ENCODE measurements at places on chromosomes 1 and 21.
A peak's percentile ranks its signal among the peaks of the same experiment; 100 is the strongest.

DNA sequence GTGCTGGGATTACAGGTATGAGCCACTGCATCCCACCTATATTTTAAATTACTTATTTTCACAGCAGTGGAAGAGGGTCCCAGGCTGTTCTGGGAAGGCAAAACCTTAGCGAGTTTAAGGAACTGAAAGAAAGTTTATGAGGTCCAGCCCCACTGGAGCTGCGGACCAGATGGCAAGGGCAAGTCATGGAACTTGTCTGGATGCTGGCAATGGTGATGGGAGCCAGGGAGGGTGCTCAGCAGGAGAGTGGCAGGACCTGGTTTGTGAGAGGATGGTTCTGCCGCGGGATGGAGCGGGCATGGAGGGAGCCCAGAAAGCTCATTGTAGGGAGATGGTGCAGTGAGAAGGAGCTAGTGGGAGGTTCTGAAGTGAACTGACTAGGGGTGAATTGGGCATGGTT lies 50.6 kb upstream of the SLC45A1 start:
- DNase-seq: no peak

DNA sequence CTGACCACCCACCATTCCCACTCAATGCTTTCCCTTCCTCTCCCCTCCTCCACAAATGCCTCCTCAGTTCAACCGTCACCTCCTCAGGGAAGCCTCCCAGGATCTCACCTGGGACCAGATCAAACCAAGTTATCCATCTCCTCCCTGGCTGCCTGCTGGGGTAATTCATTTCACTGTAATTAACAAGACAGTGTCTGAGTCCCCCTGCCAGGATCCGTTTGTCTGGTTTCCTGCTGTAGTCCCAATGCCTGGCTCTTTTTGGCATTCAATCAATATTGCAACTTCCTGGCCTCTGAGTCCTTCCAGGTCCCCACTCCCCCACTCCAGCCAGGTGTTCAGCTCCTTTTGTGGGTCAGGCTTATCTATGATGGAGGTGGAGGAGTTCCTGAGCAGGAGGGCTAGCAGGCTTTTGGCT lies 687.7 kb downstream of the PTPRU start:
- no peak for DNase-seq

- DNase-seq: no peak
Measured at GRCh38 chr1:168223261-168223660, 2.5 kb upstream of the SFT2D2 start.

DNA sequence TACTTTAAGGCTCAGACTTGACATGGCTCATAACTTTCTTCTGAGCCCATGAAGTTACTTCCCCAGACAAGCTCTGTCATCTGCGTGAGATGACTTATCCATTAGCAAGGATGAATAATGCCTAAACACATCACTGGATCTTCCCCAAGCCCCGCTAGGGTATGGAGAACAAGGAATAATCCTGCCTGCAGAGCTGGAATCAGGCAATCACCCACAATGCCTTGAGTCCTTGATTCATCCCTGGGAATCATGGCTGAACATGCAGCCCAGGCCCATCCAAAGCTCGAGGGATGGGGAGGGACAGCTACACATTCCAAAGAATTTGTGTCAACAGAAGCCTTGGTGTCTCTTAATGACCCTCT lies 131.7 kb downstream of the PSMG1 start:
- DNase-seq: no peak

DNA sequence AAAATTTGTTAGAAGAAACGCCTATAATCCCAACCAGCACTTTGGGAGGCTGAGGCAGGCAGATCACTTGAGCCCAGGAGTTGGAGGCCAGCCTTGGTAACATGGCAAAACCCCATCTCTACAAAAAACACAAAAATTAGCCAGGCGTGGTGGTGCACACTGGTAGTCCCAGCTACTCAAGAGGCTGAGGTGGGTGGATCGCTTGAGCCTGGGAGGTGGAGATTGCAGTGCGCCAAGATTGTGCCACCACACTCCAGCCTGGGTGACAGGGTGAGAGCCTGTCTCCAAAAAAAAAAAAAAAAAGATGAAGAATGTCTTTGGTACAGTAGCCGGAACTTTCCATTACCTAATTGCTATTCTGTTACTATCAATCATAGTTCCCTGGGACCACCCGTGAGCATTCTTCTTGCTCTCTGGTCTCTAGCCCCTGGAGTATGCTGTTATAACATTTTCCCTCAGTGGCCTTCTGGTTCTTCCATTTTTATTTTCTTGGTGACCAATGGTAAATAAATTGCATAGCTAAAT lies 43.4 kb downstream of the WASF2 start:
- DNase-seq: no peak

- no peak for DNase-seq
Measured at GRCh38 chr1:207155028-207155427, 51.0 kb downstream of the C4BPA start.

GRCh38 chr1:100791586-100791985 lies 72.0 kb downstream of the VCAM1 start:
- DNase-seq: no peak

DNA sequence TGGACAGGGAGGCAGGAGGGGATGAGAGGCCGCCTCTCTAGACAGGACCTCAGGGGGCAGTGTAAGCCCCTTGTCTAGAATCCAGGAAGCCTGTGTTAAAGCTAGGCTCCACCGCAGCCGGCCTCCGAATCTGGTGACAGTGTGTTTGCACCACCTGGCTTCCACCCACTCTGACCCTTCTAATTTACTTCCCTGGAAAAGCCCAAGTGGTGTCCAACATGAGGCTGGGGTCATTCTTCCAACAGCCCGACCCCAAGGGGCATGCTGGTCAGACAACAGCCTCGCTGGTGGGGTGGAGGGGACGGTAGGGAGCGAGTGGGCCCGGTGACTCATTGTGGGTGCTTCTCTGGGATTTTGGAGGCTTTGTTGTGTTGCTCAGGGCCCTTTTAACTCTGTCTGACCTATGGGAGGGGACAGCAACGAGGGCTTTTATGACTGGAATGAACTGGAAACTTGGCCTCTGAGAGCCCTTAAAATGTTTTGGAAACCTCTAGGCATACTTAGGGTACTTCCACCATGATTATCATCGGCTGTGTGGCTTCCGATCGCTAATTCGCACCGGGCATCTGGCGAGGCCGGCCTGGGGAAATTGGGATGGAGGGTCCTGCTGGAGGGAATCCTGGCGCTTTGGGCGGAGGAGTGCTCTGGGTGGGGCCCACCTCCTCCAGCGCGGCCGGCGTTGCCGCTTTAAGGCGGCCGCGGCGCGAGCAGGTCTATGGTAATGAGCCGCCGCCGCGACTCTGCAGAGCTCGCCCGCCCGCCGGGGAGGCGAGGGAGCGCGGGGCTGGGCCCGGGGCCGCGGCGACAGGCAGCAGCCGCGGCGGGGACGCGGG lies at the start of gene CELSR2:
Gene CELSR2, plus strand, starts transcription at position 743 of the 833 bp plus-strand sequence. CDS start 541 bp downstream, outside the sequence.
- DNase-seq: peak; percentile 40

GRCh38 chr1:183632114-183632513 lies 3.5 kb downstream of the ARPC5 start:
- DNase-seq: no peak

- no peak for DNase-seq
Measured at GRCh38 chr1:115286431-115287205, 51.4 kb downstream of the NGF start.

DNA sequence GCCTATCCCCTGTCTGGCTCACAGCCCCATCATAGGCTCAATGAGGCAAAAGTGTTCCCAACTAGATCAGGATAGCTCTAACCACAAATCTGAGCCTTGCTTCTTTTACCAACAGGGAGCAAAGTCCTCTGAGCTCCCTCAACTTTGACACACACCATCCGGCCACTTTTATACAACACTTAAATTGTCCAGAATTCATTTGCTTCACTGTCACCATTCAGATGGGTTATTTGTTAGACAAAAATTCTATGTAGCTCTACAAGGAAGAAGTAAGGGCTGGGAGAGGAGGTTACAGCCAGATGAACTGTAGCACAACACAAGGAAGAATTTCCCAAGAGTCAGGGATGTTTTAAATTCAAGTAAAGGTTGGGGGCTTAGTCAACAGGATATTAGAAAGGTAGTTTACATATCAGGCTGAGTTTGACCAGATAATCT lies 50.8 kb downstream of the TGFBR3 start:
- no peak for DNase-seq

GRCh38 chr1:113042285-113043143 lies 30.5 kb upstream of the LRIG2 start:
- DNase-seq: no peak

DNA sequence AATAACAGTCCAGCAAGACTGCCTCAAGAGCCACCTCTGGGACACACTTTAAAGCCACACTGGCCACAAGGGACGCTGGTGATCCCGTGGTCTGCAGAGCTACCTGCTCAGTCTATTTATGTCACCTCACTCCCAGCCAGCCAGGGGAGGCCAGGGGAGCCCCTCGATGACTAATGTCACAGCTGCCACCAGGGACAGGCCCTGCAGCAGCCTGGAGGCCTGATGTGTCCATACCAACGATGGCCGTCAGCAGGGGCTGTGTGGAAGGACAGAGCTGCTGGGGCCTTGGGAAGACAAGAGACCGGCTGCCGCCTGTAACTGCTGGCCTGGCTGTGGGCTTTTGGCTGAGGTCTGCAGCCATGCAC lies 71.0 kb downstream of the SIK1 start:
- no peak for DNase-seq

DNA sequence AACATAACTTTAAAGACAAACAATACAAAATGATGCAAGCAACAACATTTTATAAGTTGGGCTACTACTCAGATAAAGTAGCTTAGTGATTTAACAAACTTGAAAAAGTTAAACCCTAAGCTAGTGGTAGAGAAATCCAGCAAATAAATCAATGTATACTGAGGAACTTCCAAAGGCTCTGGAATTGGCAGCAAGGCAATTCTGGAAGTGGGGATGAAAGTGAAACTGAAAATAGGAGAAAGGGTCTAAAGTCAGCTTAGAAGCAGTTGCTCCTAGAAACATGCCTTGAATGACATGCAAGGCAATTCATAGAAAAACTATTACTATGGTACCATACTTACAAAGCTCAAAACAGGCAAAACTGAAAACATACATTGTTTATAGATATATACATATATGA lies 90.0 kb upstream of the CAMK1G start:
- DNase-seq: no peak

DNA sequence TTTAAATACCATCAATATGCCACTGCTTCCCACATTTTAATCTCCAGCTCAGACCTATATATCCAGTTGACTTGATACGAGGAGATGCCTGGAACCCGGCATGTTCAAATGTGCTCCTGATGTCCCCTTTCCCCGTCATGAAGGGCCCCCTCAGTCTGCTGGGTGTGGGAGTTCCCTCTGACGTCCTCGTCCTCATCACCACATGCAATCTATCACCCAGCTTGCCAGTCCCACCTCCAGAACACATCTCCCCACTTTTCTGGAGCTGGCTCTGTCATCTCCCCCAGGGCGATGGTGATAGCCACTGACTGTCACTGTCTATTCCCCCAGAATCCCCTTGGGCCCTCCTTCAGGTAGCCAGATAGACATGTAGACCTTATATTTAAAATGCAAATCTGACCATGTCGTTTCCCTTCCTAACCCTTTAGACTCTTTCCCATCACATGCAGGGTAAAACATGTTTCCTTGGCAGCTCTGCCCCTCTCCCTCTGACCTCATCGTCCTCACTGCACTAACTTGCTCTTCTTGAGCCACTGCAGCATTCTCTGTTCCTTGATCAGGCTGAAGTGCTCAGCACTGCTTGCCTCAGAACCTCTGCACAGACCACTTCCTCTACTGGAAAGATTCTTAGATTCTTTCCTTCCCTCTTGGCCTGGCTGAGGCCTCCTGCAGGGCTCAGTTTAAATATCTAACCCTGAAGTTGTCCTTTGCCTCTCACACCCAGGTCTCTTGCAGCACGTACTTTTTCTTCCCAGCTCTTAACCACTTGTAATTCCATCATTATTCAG lies 7.4 kb downstream of the AZIN2 start:
- DNase-seq: no peak

GRCh38 chr1:46576596-46576995 lies 25.1 kb upstream of the KNCN start:
- no peak for DNase-seq

DNA sequence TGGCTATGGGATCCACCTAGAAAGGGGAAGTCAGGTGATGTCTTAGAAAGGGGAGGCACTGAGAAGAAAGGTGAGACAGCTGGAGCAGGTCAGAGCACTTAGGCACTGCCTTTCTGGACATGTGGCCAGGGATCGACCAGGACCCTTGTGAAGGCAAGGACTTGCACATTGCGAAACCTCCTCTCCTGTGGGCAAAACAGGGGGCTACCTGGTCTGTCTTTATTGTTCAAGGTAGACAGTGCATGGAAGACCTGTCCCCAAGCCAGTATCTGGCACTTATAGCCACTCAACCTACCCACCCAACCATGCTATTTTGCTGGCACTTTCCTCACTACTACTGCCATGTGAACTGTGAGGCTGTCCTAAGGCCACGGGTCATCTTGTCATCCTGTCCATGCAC lies 67.2 kb downstream of the NAV1 start:
- DNase-seq: no peak

DNA sequence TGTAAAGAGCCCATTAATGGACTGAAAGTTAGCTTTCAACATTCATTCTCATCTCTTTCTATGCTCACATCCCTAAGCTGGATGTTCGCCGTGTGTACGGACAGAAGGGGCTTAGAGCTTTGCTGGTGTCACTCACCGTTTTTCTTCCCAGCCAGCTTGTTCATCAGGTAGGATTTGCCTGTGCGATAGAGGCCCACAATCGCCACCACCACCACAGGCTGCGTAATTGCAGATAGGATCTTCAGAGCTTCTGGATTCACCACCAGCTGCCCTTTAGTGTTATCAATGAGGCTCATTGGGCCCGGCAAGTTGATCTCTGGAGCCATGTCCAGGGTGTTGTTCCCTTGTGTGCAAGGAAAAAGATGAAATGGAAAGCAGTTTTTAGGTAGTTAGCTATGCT lies 4.3 kb downstream of the GBP2 start:
- no peak for DNase-seq

- no peak for DNase-seq
Measured at GRCh38 chr1:222195857-222196256, 352.0 kb downstream of the HHIPL2 start.

GRCh38 chr1:51284487-51284954 lies 45.8 kb downstream of the TTC39A start:
- no peak for DNase-seq

DNA sequence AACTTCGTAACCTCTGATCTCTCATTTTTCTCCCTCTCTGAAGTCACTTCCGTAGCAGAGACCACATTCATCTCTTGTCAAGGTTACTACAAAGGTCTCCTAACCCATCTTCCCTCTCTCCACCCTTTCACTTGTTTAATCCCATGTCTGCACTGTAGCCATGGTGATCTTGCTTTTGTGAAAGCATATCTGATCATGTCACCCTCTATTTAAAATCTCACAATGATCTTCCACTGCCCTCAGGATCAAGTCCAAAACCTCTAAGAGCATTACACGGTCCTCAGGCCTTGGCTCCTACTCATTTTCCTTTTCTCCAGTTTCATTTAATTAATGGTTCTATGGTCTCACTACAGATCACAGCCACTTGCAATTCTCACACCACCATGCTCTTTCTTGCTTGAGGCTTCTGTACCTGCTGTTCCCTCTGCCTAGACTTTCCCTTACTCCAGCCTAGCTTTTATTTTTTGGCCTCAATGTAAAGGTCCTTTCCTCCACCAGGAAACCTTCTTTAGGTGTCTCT lies 12.1 kb downstream of the ARHGEF11 start:
- no peak for DNase-seq

All from stimulated activated naive CD4-positive, alpha-beta T cell treated with Interleukin-2 at 50 U/mL for 16 hours (primary cell).